Stimulated activated CD4-positive, alpha-beta T cell treated with anti-CD3 and anti-CD28 coated beads, Interleukin-1b, Interleukin-23, amount 100 ng/mL, for 4 hours (primary cell): ENCODE measurements at places on chromosomes 3 and 15.
A peak's percentile ranks its signal among the peaks of the same experiment; 100 is the strongest.

DNA sequence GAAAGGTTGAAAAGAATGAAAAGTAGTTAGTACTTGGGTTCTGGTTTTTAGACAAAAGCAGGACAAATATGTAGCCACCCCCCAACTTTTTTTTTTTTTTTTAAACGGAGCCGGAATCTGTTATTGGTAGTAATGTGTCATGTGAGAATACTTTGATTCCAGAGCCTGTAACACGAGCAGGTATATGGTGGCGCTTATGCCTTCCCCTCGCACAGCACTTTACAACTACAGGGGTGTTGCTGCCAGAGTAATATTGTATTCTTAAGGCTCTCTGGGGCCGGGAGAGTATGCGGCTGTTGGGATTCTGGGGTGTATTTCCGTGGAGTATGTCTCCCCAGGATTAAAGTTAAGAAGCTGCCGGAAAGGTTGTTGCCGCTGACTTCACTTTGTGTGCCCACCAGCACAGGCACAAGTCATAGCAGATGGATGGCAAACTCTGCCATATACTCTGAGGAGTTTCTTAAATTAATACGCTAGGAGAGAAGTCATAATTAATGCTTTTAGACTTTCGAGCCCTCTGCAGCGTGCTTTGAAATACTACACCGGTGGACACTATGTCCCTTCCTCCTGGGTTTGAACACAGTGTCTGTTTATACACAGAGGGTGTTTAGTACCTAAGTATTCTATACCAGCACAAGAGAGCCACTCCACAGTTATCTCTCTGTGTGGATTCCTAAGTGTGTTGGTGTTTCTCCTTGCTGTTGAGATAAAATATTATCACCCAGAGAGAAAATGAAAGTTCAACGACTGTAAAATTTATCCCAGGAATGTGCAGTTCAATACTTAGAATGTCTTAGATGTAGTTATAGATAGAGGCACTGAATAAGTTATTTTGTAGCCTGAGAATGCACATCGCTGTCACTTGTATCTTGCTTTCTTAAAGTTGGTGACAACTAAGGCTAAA lies 1.4 kb downstream of the MBNL1 start:
- DNase-seq, result no peak

- peak; percentile 42 for DNase-seq
These were observed 1.1 kb downstream of the HHATL start for GRCh38 chr3:42701371-42702065.

DNA sequence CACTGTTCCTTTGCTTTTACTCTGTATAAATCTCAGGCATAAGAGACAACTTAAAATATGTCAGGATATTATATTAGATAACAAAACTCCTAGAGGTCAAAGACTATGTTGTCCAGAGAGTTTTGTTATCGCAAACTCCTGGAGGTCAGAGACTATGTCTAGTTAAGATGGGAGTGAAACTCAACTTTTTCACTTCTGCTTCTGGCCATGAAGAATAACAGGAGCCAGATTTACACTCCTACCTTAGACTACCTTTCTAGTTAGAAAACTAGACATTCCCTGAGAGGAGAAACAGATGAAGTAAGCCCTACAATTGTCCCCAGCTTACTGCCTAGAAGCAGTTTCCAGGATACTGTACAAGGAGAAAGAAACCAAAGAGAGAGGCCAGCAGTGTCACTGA lies 255.4 kb upstream of the UBE2E1 start:
- no peak for DNase-seq

DNA sequence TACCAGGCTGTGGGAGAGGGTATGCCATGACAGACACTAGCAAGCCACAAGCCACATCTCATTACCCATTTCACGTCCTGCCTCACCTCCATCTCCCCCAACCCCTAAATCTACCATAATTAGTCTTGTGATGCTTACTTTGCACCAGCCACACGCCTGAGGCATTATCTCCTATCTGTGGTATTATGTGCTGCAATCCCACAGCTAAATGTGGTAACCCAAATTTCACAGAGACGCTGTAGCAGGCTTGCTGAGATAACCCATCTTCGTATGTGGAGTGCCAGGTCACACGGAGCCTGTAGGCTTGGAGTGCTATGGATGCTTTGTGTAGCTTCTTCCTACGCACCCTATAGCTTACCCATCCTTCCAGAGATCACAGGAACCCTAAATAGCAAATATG lies 256.7 kb upstream of the KCNH8 start:
- no peak for DNase-seq

DNA sequence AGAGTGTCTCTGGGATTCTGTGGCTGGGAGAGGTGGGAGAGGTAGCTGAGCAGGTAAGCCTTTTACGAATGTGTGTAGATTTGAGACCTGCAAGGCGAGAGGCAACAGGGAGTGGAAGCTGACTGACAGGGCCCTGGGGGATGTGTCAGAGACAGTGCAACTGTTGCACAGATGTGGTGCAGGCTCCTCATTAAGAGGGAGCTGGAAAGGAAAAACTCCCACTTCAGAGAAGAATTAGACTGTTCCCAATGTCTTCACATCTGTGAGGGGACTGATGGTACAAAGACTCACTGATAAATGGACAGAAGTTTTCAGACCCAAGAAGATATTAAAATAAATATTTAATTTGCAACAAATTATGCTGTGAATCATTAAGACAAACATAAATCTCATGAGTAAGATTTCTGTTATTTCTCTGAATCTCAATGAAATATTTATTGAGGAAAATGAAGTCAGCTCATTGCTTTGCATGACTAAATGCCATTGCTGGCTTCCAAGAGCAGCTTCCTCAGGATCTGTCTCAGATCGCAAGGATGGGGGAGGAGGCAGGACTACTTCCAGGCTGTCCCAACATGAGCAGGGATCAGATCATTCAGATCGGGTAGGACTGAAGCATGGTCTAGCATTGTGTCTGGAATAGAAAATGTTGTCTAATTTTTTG lies 127.3 kb upstream of the ROPN1 start:
- no peak for DNase-seq

DNA sequence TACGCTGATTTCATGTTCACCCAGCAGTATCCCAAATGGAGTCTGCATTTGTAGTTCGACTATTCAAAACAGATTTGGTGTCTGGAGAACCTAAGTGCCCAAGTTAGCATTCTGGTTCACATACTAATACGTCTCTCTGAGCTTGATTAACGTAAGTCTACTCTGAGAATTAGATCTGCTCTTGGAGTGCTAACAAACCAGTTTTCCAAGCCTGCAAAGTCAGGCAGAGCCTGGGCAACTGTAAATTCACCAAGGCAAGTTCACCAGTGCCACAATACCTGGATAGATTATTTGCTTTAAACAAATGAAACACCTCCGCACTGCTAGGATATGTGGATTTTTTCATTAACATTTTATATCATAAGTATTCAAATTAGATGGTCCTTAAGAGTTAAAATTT lies 912.6 kb downstream of the ROBO1 start:
- no peak for DNase-seq

DNA sequence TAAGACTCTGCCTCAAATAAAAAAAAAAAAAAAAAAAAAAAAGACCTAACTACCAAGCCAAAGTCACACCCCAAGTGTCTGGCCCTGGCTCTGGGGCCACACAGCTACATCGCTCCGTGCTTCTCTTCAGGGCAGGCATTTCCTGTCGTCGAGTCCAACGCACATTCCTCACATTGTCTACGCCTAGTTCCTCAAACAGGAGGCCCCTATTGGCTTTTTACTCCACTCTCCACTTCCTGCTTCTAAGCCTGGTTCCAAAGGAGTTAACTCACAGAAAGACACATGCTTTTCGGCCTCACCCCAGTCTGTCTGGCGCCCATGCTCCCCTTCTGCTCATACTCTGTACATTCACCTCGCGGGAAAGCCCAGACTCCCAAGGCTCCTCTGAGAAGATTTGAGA lies 28.8 kb downstream of the KNG1 start:
- no peak for DNase-seq

DNA sequence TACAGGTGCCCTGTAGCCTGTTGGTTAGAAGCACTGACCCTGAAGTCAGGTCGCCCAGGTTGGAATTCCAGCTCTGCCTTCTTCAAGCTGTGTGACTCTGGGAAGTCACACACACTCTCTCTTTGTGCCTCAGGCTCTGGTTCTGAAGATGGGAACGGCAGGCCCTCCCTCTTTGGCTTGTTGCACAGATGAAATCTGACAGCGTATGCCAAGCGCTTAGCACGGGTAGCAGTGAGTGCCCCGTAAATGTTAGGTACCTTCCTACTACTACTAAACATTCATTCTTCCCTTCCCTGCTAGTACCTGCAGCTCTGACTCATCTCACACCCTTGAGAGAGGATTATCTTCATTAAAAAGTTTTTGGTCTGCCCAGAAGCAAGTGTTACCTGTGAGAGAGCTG lies 139.0 kb downstream of the PGPEP1L start:
- DNase-seq, result no peak

DNA sequence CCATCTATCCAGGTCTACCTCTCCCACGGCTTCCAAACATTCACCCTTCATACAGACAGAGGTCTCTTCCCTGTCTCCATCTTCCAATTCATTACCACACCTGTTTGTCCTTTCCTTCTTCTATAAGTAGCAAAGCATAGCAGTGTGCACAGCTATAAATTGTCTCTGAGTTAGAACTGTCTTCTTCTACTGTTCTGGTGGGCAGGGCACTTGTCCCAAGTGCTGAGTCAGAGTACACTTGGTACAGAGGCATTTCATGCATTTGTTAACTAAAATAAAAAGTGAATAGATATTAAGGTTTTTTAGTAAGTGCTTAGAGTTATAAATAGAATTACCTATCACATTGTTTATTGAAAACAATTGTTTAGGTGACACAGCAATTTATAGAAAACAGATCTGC lies 150.1 kb upstream of the CCDC54 start:
- DNase-seq, result no peak

- no peak for DNase-seq
These were observed 32.1 kb downstream of the SPESP1 start for GRCh38 chr15:68962465-68962864.

DNA sequence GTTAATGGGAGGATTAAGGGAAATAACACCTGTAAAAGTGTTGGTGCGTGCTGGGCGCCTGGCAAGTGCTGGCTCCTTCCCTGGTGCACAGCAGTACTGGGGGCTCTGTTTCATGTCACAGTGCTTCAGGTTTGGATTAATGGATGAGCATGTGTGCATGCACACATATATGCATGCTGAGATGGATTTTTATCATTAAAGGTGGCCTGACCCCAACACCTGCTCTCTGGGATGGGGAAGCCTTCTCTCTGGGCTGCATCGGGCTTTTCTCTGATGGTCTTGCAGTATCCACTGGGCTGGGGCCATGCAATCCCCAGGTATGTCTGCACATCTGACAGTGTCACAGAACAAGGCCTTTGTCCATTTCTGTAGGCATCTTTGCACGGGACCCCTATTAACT lies 127.5 kb upstream of the PLXNA1 start:
- DNase-seq, result no peak

DNA sequence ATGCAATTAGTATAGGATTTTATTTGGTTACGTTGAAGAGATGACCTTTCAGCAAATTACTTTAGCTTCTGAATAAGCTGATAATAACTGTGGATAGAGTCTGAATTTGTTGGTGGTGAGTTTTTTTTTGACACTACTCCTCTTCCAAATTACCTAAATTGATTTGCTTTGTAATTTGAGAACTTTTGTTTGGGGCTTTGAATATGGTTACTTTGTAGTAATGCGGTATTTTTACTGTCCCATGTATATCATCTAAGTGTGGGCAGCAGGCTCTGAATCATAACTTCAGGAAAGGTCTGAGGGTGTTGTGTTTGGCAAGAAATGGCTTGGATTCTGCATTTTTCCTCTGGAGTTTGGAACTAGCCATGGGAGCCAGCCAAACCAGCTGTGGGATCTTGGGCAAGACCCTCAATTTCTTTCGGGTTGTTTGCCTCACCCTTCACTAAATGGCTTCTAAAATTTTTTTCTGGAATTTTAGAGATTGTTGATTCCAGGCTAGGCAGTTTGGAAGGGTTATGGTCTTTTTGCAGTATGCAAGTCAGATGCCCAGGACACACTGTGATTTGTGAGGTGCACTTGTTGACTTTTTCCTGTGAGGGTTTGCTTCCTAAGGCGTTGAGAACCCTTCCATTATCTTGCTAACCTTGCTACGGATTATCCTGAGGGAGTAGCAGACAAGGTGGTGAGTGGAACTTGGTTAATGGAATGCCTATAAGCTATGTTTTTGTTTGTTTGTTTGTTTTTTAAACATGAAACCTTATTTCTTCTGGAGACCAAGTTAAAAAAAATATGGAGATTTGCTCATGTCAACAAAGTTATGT lies 10.4 kb downstream of the PTPRG start:
- DNase-seq, result no peak

DNA sequence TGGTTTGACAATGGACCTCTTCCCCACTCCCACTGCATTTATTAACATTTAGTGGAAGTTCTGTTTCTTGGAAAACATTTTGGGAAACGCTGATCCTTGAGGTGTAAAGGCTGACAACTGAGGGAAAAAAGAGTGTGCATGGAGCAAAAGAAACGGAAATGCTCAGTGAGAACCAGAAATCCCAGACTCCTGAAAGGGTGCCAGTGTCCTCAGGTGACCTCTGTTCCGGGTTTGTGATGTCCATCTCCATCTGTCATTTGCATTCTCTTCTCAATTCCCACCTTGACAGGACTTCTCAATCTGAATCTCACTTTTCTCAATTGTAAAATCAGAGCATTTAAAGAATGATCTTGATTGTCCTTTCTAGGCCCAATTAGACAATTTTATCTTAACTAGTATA lies 71.1 kb upstream of the FAM3D start:
- no peak for DNase-seq
